NCI-H187 (cell line): ENCODE measurements at places on chromosomes 4 and X.

DNA sequence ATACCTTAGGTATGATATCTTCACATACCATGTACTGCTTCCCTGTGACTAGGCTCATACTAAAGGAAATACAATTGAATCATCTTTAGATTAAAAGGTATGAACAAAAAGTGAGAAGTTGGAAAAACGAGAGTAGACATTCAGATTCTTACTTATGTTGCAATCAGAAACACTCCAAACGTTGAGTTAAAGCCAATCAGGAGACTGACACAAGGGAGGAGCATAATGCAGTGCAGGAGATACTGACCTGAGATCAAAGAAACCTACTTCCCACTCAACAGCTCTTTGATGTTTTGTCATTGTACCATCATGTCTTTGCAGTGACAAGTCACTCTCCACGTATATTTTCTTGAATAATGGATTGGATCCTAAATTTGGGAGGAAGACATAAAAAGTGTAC lies 8.9 kb upstream of the PCDH18 start:
- no peak for DNase-seq

- DNase-seq: no peak
These were observed 141.4 kb downstream of the TLL1 start for GRCh38 chr4:166014411-166014810.

DNA sequence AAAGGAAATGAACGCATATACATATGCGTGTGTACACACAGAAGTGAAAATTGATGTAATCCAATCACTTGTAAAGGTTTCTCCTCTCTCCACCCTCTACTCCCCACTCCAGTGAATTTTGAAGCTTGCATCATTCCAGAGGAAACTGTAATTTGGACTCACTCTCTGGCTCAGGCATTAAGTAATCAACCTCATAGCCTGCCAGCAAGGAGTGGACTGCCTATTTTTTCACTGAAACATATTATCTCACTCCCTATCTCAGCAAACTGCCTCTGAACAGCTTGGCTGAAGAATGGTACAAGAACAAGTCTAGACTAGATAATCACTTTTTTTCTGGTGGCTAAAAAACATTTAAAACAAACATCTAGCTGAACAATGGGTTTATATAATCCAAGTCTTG lies 124.2 kb downstream of the C4orf51 start:
- DNase-seq: no peak

GRCh38 chr4:154739111-154739510 lies 4.7 kb upstream of the LRAT start:
- no peak for DNase-seq

GRCh38 chr4:36214735-36215485 lies 29.4 kb downstream of the ARAP2 start:
- DNase-seq: no peak

DNA sequence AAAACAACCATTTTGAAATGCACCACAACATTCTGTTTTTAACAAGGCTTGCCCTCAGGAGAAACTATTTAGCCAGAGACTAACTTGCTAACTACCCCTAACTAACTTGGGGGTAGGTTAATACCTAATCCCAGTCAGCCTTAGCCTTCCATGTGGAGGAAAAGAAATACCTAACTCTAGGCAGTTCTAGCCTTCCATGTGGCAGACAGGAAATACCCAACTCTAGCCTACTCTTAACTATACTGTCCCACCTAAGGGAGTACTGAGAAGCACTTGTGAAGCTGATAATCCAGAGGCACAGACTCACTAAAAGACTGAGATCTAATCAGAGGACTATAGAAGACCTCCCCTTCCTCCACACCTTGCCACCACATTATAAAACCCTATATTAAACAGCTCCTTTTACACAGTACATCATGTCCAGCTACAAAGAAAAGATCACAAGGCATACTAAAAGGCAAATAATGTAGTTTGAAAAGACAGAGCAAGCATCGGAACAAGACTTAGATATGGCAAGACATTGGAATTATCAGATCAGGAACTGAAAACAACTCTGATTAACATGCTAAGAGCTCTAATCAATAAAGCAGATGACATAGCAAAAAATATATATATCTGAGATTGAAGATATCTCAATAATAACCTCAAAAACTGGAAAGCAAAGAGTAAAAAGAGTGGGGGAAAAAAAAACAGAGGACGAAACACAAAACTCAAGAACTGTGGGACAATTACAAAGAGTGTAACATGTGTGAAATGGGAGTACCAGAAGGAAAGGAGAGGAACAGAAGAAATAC lies 52.2 kb downstream of the FRYL start:
- no peak for DNase-seq

DNA sequence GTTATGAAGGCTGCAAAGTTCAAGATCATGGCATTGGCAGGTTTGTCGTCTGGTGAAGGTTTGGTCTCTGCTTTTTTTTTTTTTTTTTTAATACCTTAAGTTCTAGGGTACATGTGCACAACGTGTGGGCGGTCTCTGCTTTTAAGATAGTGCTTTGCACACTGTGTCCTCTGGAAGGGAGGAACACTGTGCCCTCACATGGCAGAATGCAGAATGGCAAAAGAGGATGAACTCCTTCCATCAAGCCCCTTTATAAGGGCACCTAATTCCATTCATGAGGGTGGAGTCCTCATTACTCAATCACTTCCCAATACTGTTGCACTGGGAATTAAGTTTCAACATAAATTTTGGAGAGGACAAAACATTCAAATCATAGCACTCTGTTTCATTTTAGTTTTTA lies 101.4 kb downstream of the GLRA2 start:
- no peak for DNase-seq

- DNase-seq: peak; percentile 8
These were observed 8.1 kb upstream of the GPR119 start for GRCh38 chrX:130393451-130394074.

- DNase-seq: no peak
These were observed 23.1 kb downstream of the ATP8A1 start for GRCh38 chr4:42633605-42634388.
